Stimulated activated CD8-positive, alpha-beta memory T cell treated with anti-CD3 and anti-CD28 coated beads, Interleukin-4, amount 100 ng/mL, for 1 hour (primary cell): ENCODE measurements at places on chromosomes 5 and 9.

GRCh38 chr9:121107029-121107428, 32.3 kb downstream of the CNTRL start:
- DNase-seq = no peak

DNA sequence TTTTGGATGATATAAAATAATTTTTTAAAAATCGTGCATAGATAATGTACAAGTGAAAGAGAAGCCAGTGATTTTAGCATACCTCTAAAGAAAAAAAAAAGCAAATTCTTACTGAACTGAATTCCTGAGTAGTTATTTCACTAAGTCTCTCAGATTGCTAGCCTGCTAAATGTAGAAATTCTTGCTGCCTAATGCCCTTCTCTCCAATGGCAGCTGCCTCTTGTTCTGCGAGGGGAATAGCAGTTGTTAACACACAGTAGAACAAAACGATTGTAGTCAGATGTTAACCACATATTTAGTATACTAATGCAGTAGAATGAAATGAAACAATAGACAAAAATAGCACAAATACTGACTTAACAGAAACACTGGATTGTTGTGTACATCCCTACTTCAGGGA, 26.8 kb downstream of the SMAD5 start:
- DNase-seq = no peak

- no peak for DNase-seq
Measured at GRCh38 chr5:171493646-171494393, 74.4 kb downstream of the FGF18 start.

GRCh38 chr9:86614871-86615849, 260.9 kb upstream of the TUT7 start:
- DNase-seq = no peak

DNA sequence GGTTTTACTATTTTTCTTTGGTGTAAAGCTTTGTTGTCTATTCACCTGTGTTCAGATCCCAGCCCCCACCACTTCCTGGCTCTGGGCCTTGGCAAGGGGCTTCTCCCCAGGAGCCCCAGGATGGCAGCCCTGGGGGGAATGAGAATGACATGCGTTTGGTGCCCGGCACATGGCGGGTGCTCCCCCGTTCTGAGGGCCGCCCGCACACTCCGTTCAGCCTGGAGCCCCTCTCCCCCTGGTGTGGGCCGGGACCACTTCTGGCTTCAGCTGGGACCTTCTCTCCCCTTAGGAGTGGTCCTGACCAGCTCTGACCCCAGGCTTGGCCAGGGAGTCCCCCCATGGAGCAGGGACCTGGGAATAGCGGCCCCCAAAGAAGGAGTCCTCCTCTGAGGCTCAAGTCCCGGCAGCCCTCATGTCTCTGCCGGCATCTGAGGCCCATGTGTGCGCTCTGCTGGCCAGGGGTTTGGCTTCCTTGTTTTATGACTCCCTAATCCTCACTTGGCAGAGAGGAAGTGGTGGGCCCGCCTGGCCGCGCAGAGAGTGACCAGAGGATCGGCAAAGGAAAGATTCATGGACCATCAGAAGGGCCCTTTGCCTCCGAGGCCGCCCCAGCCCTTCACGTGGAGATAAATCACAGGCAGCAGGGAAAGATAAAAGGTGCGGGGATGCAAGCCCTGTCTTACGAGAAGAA, 57.0 kb upstream of the LMX1B start:
- no peak for DNase-seq

- no peak for DNase-seq
Measured at GRCh38 chr5:159645179-159645846, 271.0 kb upstream of the ADRA1B start.
